ENCODE measurements at places on chromosomes 3 and 15.
A peak's percentile ranks its signal among the peaks of the same experiment; 100 is the strongest.

GRCh38 chr3:117141812-117142211 lies 432.2 kb downstream of the TUSC7 start:
- no peak for DNase-seq

DNA sequence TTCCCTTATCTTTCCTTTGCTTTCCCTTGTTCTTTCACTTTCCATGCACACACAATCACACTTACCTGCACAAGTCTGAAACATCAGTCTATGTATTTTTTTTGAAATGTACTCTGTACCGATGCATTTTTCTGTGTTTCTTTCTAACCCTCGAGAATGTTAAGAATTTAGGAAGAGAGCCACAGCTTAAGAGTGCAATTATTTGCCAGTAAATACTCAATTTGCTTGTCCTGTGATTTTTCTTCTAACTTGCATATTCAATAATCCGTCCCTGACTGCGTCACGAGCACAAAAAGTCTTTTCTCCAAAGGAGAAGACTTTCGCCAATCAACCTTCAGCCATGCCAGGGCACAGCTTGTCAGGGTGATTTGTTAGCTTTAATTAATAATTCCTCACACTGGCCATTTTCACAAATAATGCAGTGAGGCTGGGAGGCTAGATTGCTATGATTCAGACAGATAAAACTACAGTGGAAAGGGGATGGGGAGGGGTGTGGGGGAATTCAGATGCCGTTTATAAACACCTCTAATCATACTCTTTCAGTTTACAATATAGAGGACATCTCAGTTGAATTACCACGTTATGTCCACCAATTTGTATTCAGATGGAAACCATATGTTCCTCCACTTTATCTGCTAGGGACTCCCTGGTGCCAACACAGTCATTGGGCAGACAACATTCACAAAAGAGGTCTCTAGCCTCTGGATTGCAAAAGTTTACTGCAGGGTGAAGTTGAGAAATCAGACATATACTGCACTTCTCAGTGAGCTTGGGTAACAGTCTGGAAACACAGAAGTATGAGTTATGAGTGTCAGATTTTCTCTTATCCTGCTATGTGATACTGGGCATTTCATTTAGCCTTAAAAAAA lies 388.0 kb downstream of the ZBTB20 start:
- DNase-seq: no peak

GRCh38 chr15:42085236-42085605 lies 9.1 kb downstream of the PLA2G4D start:
- no peak for DNase-seq

- peak; percentile 37 for DNase-seq
These were observed 77.5 kb upstream of the FBN1 start for GRCh38 chr15:48722764-48723661.

DNA sequence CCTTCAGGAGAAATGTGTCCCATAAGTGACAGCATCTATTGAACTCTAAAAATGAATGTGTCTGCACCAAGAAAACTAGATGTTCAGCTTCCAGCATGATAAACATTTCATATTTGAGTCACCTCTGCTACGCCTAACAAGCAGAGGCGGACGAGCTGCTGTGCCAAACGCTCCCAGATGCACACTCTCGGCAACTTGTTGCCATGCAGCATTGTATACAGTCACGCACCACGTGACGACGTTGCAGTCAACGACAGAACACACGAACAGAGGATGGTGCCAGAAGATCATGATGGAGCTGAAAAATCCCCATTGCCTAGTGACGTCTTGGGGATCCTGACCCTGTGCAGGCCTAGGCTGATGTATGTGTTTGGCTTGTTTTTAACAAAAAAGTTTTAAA lies 137.5 kb downstream of the XXYLT1 start:
- no peak for DNase-seq

GRCh38 chr3:186110975-186111974 lies 2.4 kb upstream of the ETV5 start:
- no peak for DNase-seq

- DNase-seq: no peak
These were observed 1.1 kb upstream of the PLCH1 start for GRCh38 chr3:155745795-155746550.

DNA sequence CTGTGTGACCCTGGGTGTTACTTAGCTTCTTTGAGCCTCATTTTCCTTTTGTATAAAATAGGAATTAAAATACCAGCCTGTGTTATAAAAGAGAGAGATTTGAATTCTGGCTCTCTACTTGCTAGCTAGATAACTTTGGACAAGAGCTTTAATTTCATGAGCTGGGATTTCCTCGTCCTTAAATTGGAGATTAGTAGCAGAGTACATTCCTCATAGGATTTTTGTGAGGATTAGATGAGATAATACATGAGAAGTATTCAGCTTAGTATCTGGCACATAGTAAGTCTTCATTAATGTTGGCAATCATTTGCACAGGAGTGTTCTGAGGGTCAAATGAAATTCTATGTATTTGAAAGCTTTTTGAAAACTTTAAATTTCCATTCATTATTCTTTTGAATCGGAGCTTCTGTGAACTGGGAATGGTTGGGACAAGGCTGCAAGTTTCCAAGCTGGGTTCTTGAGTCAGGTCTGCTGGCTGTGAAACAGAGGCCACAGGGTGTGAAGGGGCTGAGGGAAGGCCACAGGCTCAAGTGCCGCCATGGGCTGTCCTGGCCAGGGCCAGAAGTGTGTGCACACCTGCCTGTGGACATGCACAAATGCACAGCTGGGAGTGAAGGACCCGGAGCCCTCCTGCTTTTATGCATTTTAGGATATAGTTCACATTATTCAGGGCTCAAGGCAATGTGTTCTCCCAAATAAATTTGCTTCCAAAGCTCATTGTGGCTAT lies 17.2 kb downstream of the ALPK3 start:
- DNase-seq: no peak

DNA sequence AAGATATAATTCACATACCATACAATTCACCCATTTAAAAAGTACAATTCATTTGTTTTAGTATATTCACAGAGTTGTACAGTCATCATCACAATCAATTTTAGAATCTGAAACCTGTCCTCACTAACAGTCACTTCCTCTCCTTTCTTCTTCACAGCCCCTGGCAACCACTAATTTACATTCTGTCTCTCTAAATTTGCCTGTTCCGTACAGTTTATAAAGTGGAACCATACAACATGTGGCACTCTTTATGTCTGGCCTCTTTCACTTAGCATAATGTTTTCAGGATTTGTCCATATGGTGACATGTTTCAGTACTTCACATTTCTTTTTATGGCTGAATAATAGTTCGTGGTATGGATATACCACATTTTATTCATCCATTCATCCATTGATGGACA lies 22.7 kb downstream of the ERICH6 start:
- no peak for DNase-seq

- no peak for DNase-seq
These were observed 24.6 kb upstream of the IL20RB start for GRCh38 chr3:136932978-136933772.

DNA sequence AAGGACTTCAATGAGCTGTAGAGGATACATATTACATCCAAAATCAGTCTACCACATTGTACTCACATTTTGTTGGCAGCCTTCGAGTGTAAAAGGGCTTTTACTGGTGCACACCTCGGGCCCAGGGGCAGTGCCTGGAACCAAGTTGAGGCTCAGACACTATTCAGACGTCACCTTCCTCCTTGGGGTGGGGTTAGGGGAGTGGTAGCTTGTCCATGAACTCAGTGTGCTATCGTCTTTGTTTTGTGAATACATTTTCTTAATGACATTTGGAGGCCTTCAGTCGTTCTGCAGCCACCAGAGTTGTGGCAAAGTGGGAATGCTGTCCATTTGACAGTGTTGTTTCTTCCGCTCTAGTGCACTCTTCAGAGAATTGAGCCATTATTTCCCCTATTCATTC lies 114.2 kb downstream of the PGPEP1L start:
- DNase-seq: no peak

GRCh38 chr3:141060327-141060726 lies 9.2 kb downstream of the SPSB4 start:
- no peak for DNase-seq

DNA sequence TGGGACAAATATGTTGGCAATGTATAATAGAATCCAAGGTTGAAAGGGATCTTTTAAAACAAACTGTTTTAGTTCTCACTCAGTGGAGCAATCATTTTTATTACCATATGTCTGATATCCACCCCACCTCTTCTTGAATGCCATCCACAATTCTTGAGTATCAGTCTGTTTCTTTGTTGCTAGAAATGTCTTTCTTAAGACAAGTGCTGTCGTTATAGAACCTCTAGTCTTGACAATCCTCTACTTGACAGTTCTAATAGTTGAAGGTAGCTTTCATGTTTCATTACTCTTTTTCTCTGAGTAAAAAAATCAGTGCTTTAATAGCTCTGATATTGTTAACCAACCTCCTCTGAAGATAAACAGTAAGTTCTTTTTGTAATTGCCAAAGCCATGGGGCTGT lies 737.9 kb downstream of the MECOM start:
- no peak for DNase-seq

GRCh38 chr15:99956820-99957641 lies 223.8 kb upstream of the LYSMD4 start:
- DNase-seq: no peak

- no peak for DNase-seq
These were observed 54.9 kb downstream of the FRMD4B start for GRCh38 chr3:69330891-69331400.

GRCh38 chr15:95590533-95591044 lies 739.9 kb upstream of the NR2F2 start:
- DNase-seq: no peak

DNA sequence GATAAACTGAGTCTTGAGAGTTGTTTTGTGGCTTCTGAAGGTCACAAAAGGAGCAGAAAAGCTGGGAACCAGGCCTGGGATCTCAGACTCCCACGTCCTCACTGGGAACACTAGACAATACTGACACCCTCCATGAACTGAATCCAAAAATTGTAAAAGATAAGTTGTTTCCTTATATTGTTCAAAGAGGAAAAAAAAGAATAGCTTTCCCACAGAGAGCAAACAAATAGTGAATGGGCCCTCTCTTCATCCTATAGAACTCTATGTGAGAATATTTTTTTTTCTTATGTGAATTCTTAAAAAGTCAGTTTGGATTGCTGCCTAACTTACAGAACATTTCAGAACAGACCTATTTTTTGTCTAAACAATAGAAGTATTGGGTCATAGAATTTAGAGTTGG lies 203.5 kb downstream of the MECOM start:
- no peak for DNase-seq

- no peak for DNase-seq
These were observed 302.8 kb upstream of the MDFIC2 start for GRCh38 chr3:70615286-70615685.

DNA sequence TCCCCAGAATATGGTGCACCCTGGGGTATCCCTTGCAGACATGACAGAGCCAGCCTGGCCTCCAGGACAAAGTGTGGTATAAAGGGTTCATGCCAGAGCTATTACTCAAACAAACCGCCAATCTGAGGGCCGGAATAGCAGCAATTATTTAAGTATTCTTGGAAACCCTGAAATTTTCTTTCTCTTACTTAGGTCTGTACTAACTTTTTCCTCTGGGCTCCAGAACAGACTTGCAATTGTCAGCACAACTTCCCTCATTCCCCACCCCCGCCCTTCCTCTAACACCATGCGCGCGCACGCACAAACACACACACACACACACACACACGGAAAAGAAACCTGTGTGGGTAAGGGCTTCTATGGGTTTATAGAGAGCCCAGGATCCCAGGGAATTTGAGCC lies 56.3 kb downstream of the ISG20 start:
- DNase-seq: no peak

DNA sequence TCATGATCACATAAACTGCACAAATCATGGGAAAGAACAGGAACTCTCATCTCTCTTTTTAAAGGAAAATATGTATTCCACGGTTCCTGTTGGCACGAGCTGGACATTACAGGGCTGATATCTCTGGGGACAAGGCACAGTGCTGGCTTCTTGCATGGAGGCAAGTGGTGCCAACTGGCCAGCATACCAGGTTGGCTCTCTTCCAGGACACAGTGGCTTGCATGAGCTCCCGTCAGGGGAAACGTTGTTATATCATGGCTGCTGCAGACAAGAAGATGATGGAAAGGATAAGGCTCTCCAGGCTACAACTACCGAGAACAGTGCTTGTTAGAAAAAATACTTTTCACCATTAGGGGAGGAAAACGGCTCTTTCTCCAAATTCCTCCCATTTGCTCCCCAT lies 283.9 kb downstream of the RORA start:
- no peak for DNase-seq

DNA sequence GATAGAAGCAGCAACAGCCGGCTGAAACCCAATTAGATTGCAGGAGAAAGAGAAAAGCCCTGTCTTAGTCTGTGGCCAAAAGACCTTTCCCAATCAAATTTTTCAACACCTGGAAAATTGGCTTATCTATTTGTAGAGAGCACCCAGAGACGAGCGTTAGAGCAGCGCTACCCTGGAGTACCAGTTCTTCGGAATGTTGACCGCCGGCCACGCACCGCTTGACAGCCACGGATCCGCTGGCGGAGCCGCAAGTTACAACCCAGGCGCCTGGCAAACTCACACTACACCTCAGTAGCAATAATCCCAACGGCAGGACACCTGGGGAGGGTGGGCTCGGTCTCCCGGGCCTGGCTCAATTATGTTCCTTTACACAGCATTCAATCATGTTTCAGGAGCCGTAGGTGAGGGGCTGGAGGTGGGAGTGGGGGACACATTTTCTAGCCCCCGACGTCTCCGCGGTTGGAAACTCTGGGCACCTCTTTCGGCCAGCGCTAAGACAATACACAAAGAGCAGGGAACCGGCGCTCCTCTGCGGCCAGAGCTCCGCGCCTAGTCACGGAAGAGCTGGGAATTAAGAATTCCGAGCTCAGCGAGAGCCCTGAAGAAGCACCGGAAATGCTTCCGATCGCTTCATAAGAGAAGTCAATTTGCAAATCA lies 1.2 kb downstream of the MB21D2 start:
- peak; percentile 77 for DNase-seq

- no peak for DNase-seq
These were observed 342.2 kb downstream of the PDCD6IP start for GRCh38 chr3:34140616-34141015.

- DNase-seq: no peak
These were observed 7.7 kb upstream of the KCTD6 start for GRCh38 chr3:58484045-58484721.

- no peak for DNase-seq
These were observed 85.2 kb downstream of the UBE2E2 start for GRCh38 chr3:23288286-23288685.

DNA sequence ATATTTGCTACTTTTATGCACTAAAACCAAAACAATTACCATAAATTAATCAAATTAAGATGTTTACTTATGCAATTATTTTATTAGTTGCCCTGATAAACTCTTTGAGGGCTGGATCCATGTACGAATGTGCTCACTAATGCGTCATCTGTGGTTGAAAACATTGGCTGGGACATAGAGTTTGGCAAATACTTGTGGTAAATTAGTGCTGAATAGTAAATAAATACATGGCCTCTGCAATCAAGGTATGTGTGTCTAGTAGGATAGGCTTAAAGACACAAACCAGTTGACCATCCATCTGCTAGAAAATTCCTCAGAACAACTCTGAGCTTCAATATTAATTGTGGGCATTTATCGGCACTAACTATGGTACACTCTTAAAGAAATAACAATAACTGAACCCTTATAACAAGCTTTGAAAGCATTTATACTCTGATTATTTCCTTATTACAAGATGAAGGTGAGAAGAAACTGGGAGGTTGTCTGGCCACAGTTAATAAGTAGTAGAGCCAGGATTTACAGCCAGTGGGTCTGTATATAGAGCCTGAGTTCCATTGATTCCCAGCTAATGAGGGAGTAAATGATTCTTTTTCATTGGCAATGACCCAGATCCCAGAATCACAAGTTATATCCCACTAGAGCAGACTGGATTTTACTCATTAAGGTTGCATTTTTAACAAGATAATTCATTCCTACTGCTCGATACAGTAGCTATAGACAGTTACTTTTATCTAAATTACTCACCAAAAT lies 169.5 kb upstream of the CNTN6 start:
- DNase-seq: no peak

Data from amniotic stem cell (primary cell).